Renal pelvis (tissue), 12 donors: ENCODE measurements at places on chromosomes 12 and 14. TPM values are rescaled to one million over a fixed set of nuclear protein-coding genes. Genes with fewer than 3 reads are reported as not detected.
A peak's percentile ranks its signal among the peaks of the same experiment; 100 is the strongest.

DNA sequence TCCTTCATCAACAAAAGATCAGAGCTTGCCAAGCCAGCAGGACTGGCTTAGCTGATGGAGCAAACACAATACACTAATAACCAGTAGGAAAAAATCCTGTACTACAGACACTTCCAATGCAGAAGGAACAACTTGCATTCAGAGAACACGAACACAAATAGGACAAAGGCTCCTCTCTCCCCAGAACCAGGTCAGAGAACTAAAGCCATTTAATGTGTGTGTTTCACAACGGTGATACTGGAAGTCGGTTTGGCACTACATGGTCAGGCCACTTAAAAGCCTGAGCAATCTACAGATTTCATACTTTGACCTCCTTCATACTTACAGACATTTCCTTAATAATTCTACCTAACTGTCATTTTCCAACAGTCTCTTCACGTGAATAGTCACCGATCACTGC, 6.3 kb downstream of the CS start:
- DNase-seq = no peak

DNA sequence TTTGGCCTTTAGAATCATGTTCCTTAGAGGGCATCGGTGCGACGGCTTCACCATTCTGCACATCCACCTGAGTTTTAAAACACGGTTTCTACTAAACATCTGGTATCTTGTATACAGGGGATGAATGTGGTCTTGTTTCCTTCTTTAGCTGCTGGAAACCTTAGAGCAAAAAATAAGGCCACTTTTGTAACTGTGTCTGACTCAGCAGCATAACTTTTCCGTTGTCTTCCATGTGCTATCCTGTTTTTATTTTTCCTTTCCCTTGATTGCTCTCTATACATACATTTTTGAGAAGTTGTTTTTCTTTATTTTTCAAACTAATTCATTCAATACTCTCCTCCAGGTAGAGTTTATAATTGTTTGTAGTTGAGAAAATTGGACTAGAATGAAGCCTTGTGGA, 108.8 kb upstream of the PCED1B start:
- DNase-seq = no peak

GRCh38 chr14:92109490-92109889, 3.1 kb upstream of the ATXN3 start:
- no peak for DNase-seq

- no peak for DNase-seq
Observed at GRCh38 chr12:116372815-116373214, 95.3 kb upstream of the MED13L start.

Gene MIPOL1
- polyA plus RNA-seq = 10.9 TPM

DNA sequence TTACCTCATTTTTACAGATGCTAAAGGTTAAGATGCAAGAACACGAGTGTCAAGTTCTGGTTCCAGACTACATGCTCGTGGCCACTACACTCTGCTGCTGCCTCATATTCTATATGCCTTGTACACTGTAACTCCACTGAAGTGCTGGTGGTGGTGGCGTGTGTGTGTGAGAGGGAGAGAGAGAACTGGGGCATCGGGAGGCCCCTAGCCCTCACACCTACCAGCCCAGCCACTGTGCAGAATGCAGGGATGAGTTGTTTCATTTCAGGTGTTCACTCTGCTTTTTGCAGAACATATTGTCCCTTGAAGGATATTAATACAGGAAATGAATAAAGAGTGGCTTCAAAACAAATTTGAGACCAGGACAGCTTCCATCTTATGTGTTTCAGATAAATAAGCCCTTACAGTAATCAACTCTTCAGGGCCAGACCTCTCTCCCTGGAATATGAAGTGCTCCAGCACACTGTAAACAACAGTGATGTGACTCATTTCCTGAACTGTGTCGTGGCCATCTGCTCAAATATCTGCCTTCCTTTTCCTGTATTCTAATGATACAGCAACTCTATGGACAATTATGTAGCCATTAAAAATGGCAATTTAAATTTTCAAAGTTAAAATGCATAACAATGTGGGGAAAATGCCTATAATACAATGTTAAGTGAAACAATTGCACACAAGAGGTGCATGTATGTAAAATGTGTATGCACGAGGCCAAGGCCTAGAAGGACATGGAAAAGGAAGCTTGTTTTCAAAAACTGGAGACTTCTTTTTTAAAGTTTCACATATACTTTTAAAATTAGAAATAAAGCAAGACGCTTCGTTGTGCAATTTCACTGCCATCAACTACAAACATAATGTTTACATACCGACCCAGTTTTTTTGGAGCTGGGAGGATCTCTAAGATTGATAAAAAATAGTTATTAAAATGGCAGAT, 215.4 kb downstream of the PELI2 start:
- DNase-seq = no peak

DNA sequence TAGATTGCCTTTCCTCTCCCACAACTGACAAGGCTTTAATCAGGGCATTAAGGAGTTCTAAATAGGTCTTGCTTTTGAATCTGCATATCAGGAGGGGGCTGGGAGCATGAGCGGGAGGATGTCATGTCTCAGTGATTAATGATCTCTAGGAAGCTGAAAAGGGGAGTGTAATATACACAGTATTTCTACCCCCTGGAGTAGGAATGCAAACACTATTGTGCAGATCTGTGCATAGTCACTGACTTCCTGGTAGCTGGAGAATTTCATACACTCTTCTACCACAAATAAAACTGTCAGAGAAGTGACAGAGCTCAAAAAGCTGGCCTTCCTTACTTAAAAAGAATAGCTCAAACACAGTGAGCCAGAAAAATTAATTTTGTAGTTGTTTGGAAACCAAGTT, 65.8 kb downstream of the RIC8B start:
- peak; percentile 82 for DNase-seq

- DNase-seq = no peak
Observed at GRCh38 chr12:86826051-86826450, 569.9 kb upstream of the MGAT4C start.

- DNase-seq = no peak
Observed at GRCh38 chr14:96705422-96706092, 91.6 kb upstream of the VRK1 start.

Gene EPYC
- polyA plus RNA-seq = not detected
